ENCODE measurements at places on chromosomes 6 and 20.

DNA sequence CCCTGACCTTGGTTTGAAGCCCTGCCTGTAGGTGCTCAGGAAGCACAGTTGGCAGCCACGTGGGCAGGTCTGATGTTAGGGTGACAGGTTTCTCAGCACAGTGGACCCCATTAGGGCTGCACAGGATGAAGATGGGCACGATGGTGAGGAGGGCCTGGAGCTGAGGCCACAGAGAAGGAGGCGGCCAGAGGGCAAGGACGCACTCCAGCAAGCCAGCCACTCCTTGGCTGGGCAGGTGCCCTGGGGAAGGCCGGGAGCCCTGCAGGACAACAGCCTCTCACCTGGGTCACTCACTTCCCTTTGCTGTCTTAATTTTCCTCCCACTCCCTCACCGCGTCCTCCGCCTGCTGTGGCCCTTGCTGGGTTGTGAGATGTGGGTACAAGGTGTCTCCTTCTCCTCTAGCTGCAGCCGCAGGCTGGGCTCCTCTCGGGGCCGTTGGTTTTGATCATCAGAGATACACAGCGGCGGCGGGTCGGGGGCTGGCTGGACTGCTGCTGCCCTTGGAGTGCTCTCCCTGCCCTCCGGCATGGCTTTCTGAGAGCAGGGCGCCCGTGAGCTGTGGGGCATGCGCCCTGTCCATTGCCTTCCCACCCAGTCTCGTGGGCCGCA lies 5.7 kb downstream of the OSBPL2 start:
- no peaks in the 10 kb centered on the region for H3K27me3 ChIP-seq
- no peak for DNase-seq
- peaks cover 22% of the 10 kb centered on the region for H3K36me3 ChIP-seq
- peak overlapping the region; percentile 89 for H3K27ac ChIP-seq
- H3K4me3 ChIP-seq: no peak overlapping the region

DNA sequence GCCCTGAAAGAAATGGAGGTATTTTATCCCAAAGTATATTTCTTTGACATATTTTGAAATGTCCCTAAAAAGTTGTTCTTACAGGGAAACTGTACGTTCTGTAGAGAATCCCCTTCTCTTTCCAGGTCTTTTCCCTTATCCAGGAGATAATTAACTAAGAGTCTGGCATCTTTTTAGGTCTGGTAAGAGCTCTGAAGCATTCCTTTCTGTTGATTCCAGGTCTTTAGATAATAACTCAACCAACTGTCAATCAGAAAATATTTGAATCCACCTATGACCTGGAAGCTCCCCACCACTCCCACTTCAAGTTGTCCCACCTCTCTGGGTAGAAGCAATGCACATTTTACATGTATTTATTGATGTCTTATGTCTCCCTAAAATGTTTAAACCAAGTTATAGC lies 26.0 kb upstream of the CENPW start:
- H3K27ac ChIP-seq: no peak overlapping the region
- no peaks in the 10 kb centered on the region for H3K4me1 ChIP-seq
- H3K36me3 ChIP-seq: no peaks in the 10 kb centered on the region
- DNase-seq: no peak
- H3K27me3 ChIP-seq: no peaks in the 10 kb centered on the region

- no peak overlapping the region for H3K4me3 ChIP-seq
- no peak overlapping the region for H3K27ac ChIP-seq
- no peaks in the 10 kb centered on the region for H3K27me3 ChIP-seq
- DNase-seq: no peak
- H3K36me3 ChIP-seq: no peaks in the 10 kb centered on the region
- H3K4me1 ChIP-seq: no peaks in the 10 kb centered on the region
Measured at GRCh38 chr20:44014807-44015732, 100.4 kb downstream of the TOX2 start.

DNA sequence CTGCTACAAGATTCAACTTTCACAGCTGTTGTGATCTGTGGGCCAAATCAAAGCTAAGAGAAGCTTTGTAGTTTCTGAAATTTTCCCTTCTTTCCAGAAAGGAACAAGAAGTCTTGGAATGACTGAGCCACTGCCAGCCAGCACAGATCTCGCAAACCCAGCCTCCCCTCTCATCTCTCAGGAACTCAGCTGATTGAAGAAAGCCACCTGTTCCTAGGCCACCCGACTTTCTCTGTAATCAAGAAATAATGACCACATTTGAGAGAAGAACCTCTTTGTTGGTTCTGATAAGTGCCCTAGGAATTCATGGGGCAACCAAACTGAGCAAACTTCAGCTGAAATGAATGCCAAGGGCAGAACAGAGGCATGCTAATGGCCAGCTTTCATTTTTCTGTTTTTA lies 61.7 kb downstream of the HDGFL1 start:
- no peaks in the 10 kb centered on the region for H3K4me1 ChIP-seq
- DNase-seq: no peak
- no peak overlapping the region for H3K27ac ChIP-seq
- H3K36me3 ChIP-seq: no peaks in the 10 kb centered on the region
- H3K4me3 ChIP-seq: no peak overlapping the region

DNA sequence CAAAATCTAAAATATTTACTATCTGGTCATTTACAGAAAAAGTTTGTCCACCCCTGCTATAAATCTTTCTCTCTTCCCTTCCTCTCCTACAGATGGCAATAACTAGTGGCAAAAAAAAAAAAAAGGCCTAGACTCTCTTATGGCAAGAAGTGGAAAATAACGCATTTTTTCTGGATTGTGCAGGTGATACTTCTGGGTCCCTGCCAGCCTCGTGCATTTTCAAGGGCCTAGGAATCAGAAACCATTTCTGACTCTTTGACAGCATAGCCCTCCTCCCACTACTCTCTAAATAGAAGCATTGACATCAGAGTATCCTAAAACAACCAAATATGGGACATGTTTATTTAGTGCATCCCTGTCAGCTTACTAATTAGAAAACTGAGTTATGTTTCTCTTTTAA lies 251.0 kb downstream of the KHDC1L start:
- no peak overlapping the region for H3K4me3 ChIP-seq
- no peaks in the 10 kb centered on the region for H3K27me3 ChIP-seq
- no peak for DNase-seq
- peak overlapping the region; percentile 75 for H3K27ac ChIP-seq
- peaks cover 50% of the 10 kb centered on the region for H3K4me1 ChIP-seq

All from psoas muscle (tissue), 8 donors.